ENCODE measurements at places on chromosomes 16 and 17. TPM values are rescaled to one million over a fixed set of nuclear protein-coding genes. Genes with fewer than 3 reads are reported as not detected.

DNA sequence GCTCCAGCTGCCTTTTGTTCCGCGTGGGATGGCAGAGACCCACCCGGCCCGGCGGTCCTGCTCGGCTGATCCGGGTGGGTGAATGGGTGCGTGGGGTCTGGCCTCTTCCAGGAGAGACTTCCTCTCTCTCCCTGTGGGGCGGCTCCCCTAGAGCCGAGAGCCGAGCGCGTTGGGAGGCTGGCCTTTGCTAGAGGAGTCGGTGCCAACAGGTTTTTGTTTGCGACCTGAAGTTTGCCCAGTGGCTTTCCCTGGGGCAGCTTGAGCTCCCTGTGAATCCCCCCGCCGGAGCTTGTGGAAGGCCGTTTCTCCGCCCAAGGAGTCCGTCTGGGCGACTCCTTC, 970 bp downstream of the EPN2 start:
- DNase-seq, result no peak

DNA sequence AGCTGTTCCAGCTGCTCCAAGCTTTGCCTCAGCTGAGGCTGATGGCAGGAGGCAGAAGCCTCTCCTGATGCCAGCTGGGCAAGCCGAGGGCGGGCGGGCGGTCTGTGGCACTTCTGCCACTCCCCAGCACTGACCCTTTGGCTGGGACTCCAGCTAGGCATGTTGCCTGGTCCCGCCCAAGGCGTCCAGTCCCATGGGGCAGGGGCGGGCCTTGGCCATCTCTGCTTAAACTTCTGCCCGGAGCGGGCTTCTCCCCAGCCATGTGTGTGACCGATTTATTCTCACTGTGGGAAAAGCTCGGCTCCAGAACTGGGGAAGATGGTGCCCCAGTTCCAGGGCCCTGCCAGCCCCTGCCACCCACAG, 349.1 kb downstream of the SEC14L1 start:
- no peak for DNase-seq

KRTAP3-3 gene
- not detected for polyA plus RNA-seq

DNA sequence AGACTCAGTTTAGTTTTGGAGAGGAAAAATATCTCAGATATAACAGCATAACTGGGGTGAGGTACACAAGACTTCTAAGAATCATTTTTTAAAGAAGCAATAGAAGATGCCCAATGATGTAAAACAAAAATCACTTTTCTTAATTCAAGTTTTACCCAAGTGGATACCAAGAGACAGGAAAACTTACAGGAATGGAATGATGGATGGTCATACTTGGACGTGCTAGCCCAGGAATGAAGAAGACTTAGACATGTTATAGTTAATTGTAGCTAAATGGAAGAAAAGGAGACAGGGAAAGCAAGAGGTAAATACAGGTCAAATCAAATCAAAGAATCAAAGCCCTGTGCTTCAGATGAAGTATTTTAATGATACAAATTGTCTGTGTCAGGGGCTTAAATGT, 312.7 kb upstream of the KCNJ16 start:
- DNase-seq, result no peak

GRCh38 chr16:2213817-2214718, 572 bp downstream of the PGP start:
- no peak for DNase-seq

DNA sequence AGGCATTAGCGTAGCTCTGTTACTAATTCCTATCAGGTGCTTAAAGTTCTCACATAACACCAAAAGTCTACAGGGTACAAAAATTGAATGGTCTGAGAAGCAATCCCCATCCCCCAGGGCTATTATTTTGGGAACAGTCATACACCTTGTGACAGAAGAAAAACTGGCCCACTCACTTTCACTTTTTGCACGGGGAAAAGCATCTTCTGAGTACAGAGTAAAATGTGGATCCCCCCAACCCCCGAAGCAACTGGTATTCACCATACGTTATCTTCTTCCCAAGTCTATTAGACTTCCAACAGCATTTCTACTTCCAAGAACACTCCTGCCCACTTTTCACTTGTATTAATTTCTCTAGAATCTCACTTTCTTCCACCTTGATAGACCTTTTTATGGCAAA, 11.8 kb downstream of the GGA3 start:
- DNase-seq, result no peak

TNFSF13 gene
- polyA plus RNA-seq, result 236 TPM

- no peak for DNase-seq
These were observed 485.6 kb downstream of the NPIPA7 start for GRCh38 chr16:16864536-16864935.

Data from CD14-positive monocyte (primary cell).